ENCODE measurements at places on chromosomes 2 and 18.

DNA sequence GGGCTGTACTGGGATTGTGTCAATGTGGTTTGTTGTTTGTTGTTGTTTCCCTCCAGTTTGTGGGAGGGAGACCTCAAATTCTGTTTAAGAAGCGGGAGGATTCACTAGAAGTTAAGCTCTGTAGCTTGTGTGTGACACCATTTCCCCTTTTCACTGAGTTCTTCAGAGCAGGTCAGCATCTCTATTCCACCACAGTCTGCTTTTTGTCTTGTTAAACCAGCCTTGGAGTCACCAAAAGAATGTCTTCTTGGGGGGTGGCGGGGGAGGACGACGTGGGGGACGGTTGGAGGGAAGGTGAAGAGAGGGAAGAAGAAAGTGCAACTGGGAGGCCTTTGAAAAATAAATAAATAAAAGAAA is 2.3 kb upstream of the BCL11A start:
- no peak for DNase-seq

- no peak for DNase-seq
Observed at GRCh38 chr2:65499216-65499615, 66.8 kb upstream of the SPRED2 start.

DNA sequence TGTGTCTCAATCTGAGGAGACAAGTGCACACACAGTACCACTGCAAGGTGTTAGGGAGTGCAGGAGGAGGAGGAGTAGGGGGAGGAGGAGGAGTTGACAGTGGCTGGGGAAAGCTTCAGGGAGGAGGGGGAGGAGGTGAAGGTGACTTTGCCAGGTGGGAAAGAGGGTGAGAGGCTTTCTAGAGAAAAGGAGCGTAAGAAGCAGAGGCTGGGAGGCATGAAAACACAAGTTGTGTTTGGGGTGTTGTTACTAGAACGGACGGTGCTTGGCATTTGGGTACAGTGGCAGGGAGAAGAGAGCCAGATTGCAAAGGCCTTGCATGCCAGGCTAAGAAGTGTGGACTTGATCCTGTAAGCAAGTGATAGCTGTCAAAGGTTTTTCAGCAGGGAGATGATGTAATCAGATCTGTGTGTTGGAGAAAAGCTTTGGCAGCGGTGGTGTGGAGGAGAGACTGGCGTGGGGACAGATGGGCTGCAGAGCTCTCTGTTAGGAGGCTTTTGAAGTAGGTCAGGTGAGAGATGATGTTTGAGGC is 16.2 kb downstream of the TANC1 start:
- peak; percentile 37 for DNase-seq

DNA sequence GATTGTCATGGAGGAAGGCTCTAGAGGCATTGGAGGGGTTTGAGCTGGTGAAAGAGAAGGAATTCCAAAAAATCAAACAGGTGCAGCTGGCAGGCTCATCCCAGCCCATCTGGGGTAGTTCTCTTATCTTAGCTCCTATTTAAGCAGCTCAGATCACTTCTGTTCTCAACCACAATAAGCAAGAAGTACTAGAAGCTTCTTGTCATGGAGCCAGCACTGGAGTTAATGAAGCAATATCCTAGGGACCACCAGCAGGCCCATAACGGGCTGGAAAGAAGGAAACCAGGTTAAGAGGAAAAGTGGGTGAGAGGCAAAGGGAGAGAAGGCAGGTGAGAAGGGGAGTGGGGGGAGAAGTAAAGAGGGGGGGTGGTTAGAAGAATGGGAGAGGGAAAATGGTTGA is 100.7 kb upstream of the ZFP36L2 start:
- DNase-seq, result no peak

DNA sequence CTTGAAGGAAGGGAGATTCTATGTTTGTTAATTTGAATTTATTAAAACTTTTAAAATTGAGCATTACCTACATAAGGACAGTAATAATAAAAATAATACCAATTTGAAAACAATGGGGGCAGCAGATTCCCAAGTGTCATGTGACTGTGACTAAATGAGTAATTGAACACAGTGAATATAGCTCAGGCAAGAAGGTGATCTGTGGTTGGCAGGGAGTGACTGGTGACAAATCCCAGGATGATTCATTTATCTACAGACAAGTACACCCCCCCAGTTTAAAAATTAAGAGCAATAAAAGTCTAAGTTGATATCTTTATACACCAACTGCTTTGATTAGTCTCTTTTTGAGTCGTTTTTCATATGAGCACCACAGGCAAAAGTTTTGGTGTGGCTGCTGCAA is 299.5 kb downstream of the ARHGAP15 start:
- DNase-seq, result no peak

- DNase-seq, result no peak
Observed at GRCh38 chr2:145116834-145117725, 597.2 kb upstream of the ZEB2 start.

DNA sequence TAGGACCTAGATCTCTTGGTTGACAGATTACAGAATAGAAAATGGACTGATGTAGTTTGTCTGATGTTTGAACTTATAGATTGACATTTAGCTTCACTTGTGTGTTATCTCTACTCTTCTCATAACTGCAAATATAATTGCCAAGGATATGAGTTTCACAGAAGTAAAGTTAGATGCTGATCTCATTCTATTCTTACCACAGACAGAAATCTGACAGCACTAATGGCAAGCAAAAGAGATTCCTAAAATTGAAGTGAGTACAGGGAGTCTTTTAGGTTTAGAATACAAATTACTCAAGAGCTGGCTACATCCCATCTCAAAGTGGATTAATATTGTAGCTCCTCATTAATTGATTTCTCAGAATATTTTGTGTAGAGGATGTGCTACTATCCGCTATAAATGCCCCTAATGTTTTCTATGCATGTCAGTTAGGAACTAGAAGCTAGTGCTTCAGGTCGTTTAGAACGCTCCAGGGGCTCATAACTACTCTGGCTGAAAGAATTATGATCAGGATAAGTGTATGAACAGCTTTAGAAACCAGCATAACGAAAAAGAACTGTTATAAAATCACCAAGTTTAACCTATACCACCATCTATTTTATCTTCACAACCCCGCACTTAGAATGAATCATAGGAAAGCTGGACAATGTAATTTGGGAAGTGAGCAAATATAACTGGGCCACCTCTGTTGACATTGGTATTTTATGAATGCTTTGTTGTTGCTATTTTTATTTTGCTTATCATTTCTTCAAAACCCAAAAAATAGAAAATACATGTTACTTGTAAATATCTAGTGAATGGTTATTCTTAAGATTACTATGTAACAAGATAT is 378.8 kb upstream of the REG3G start:
- no peak for DNase-seq

DNA sequence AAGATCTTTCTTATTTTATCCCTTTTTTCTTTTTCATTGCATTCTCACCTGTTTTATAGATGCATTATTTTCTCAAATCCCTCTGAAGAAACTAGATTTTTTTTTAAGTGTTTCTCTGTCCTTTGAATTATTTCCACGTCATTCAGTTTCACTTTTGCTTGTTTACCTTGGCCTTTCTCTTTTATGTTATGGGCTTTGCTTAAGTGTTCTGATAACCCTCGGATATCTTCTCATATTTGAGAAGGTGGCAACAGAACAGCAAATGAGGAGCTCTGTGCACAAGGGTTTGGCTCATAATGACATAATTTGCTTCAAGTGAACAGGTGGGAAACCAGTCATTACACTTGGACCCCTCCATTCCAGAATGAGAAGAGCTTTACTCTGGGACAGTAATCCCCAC is 111.9 kb downstream of the C1D start:
- no peak for DNase-seq

DNA sequence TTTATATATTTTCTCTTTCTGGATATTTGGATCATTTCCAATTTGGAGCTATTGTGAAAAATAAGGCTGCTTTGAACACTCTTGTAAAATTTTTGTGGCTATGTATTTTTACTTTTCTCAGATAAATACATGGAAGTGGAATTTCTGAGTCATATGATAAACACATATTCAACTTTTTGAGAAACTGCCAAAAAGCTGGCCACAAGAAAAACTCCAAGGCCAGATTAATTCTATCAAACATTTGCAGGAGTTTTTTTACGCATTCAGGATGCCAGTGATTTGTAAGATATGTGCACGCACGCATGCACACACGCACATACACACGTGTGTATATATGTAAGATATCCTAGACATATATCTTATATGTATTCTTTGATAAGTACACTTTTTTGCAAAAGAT is 477.5 kb upstream of the SPHKAP start:
- DNase-seq, result no peak

- no peak for DNase-seq
Observed at GRCh38 chr2:53958443-53958842, 12.3 kb downstream of the PSME4 start.

DNA sequence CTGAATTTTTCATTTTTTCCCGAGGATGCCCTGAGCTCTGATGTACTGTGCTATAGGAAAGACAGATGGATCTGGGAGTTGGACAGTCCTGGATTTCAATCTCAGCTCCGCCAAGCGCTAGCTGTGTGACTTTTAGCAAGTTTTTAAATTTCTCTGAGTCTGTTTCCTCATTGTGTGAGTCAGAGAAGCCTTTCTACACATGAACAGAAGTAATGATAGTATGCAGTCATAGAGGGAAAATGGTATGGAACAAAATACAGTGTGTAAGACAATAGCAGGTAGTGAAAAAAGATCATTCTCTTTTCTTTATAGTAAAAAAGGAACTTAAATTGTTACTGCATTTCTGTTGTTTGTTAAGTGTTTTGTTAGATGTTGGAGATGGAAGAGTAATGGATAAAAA is 52.4 kb upstream of the PPM1B start:
- DNase-seq, result no peak

GRCh38 chr2:138727956-138728355 is 52.2 kb downstream of the NXPH2 start:
- DNase-seq, result no peak

DNA sequence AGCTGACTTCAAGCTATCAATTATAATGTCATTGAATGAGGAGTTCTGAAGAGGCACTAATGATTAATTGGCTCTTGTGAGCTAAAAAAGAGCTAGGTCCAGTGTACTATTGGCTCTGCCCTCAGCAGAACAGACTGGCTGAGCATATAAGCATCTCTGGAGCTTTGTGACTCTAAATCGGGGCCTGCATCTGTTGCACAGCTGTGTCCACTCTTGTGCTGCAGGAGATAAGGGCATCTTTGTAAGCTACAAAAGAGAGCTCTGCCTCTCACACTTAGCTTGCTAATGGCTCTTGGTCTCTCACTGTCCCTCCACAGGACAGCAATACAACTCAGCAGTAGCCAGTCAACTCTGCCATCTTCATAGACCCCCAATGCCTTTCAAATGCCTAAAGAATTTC is 61.5 kb upstream of the L3MBTL4 start:
- DNase-seq, result no peak

- DNase-seq, result no peak
Observed at GRCh38 chr18:58388736-58389135, 240.2 kb downstream of the ALPK2 start.

DNA sequence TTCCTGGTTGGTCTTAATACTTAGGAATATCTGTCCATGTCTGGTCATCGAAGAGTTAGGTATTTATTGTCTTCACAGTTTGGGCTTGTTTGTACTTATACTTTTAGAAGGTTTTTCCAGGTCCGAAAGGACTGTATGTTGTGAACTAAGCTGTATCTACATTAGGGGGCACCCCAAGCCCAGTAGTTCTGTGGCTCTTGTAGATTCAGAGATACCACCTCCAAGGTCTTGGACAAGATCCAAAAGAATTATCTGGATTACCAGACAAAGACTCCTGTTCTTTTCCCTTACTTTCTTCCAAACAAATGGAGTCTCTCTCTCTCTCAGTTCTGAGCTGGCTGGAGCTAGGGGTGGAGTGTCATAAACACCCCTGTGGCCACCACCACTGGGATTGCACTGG is 328.7 kb downstream of the ZNF804A start:
- DNase-seq, result no peak

DNA sequence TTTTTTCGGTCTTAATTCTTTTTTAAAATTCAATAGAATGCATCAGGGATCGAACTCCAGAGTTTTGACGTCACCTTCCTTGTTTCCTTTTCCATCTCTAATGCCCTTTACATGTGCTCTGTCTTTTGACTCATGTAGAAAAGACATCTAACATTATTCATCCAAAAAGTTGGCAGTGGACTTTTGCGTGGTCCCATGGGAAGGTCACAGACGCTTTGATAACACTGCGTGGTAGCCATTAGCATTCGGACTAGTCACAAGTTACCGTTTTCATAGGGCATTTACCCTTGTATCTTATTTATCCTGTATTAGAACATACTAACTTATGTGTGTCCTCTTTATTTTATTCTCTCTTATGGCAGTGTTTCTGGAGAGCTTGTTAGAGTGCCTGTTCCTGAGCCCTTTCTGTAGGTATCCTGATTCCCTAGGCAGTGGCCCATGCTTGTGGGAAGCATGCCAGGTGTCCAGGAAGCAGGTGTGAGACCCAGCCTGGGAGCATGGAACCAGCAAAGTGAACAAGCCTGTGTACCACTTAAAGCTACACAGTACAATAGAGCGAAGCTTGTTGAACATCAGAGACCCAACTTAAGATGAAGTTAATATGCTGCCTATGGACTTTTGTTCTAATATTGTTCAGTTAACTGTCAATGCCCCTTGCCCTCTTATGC is 73.6 kb upstream of the RBM44 start:
- no peak for DNase-seq

DNA sequence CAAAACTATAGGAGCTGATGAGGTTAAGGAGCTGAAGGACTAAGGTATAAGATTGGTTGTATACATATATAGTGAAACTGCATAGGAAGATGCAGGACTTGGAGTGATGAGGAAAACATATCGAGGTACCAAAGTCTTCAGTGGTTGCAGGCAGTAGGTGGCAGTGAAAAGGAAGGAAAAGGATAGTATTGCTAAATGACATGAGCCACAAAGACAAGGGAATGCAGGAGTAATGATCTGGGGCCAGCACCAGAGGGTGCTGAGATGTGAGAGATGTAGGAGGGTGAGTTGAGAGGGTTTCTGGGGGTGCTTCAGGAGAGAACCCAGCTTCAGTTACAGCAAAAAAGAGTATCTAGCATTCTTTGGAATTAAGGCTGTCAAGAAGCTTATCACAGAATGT is 172.2 kb upstream of the MYO3B start:
- no peak for DNase-seq

- DNase-seq, result no peak
Observed at GRCh38 chr2:216426938-216427337, 14.7 kb downstream of the SMARCAL1 start.

DNA sequence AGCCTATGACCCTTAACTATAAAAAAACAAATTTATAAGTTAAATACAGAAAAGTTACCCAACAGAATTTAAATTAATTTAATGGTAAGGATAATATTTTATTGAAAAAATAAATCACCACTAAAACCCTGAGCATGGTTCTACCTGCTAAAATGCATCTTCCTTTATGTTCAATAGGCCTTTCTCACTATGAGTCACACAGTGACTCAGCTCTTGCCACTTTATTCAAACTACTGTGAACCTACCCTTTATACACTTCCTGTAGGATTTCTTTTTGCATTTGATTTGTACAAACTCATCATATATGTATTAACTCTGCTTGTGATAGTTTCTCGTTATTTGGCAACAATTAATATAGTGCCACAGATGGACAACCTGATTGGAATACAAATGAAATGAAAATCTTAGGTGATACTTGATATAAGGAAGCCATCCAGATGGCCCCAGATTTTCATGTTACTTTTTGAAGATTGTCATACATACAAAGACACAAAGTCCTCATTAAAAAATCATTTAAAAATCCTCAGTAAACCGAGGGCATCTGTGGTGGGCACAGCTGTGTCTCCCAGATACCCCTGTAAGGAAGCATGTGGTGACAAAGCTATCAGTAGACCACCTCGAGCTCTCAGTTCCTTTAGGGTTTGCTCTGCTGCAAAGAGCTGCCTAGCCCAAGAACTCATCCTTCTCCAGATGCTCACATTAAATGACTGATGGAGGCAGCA is 55.2 kb upstream of the COBLL1 start:
- no peak for DNase-seq
